ENCODE measurements at places on chromosomes 12 and 14.

DNA sequence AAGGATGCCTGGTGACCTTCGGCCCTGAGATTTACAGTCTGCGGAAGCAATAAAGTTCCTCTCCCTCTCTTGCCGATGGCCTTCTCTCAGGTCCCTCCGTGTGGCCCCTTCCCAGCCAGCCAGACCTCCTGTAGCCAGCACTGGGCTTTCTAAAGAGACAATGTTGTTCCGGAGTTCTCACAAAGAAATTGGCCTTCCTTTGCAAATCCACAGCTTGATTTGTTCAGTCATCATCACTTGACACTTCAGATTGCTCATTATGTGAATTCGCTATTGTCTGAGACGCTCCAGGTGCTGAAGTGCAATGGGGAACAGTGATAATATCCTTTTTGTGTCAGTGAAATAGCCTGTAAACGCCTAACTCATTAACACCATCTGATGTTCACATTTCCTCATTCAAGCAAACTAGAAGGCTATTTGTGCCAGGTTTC lies 43.7 kb upstream of the GPHB5 start:
- peak; percentile 55 for DNase-seq

GRCh38 chr14:94619297-94619696 lies 7.1 kb downstream of the SERPINA3 start:
- no peak for DNase-seq

DNA sequence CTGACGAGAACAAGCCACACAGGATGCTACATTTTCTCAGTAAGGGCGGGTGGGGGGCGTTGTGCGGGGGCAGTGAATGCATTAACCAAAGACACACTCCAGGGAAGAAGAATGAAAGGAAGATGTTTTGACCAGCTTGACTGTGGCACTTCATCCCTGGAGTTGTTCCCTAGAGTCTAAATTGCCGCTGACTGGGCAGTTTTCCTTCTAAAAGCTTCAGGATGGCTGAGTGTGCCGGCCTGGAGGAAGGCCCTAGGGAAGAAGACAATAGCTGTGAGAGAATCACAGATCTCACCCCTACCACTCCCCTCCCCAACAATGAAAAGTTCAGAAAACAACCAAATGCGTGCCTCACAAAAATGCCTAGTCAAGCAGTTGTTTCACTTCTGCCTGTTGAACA lies 67.2 kb downstream of the NKX2-1 start:
- DNase-seq = no peak

- no peak for DNase-seq
Measured at GRCh38 chr12:117970334-117970733, 1.5 kb upstream of the KSR2 start.

DNA sequence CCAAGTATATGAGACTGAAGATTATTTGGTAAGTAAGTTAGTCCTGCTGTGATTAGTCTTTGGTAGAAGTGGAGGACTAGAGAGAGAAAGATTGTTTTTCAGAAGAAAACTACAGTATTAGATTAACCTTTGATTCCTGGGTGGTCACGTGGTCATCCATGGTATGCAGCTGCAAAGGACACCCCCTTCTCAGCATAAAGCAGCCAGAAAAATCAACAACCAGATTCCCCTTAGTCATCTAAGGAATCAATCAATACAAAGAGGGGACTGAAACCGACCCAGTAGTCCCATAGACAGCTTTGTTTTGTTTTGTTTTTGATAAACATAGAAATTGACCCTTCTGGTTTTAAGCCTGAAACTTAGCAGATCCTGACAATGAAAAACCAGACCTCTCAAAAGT lies 30.3 kb upstream of the MDGA2 start:
- DNase-seq = no peak

DNA sequence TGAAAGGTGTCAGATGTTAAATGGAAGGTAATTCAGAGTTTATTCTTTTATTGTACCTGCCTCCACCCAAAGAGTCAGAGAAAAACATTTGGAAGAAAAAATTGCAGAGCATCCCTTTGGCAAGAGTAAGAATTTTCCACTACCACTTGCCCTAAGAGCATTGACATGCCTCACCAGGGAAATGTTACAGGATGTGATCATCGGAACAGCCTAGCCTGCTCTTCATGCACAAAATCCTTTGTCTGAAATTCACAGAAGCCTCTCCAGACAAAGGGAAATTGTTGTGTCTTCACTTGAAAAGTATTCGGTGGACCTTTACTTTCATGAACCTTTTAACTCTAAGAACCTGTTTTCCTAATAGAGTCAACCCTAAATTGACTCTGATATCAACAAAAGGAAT lies 36.9 kb downstream of the ATP2A2 start:
- no peak for DNase-seq

DNA sequence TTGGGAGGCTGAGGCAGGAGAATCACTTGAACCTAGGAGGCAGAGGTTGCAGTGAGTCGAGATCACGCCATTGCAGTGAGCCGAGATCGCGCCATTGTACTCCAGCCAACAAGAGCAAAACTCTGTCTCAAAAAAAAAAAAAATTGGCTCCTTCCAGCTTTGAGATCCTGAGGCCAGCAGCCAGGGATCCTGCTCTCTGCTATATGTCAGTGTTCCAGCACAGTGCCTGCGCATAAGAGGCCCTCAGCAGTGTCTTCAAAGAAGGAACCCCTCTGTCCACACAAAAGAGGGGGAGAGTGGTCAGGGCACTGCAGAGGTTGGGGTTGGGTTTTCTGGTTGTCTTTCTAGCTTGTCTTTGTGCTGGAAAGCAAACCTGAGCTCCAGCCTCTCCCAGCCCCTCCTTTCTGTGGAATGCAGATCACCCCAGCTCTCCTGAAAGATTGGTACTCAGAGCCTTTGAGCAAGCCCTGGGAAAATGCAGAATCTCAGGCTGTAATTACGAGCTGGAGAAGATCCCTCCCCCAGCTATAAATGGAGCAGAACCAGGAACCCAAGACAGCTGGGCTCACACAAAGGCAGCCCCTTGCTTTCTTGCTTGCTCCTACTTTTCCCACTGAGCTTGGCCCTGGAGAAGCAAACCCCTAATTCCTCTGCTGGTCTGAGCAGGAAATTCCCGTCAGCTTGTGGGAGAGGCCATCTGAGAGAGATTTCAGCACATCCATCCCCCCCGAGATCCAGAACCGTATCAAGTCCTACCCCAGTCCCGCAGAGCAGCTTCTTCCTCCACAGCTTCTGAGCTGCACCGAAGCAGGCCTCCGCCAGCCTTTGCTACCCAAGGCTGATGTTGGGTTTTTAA lies 205.7 kb downstream of the ZFP36L1 start:
- DNase-seq = no peak

- no peak for DNase-seq
Measured at GRCh38 chr12:104182621-104183378, 32.8 kb upstream of the TXNRD1 start.

GRCh38 chr14:20667957-20668356 lies 16.4 kb upstream of the RNASE4 start:
- no peak for DNase-seq

GRCh38 chr12:106345746-106346145 lies 11.8 kb upstream of the POLR3B start:
- no peak for DNase-seq

DNA sequence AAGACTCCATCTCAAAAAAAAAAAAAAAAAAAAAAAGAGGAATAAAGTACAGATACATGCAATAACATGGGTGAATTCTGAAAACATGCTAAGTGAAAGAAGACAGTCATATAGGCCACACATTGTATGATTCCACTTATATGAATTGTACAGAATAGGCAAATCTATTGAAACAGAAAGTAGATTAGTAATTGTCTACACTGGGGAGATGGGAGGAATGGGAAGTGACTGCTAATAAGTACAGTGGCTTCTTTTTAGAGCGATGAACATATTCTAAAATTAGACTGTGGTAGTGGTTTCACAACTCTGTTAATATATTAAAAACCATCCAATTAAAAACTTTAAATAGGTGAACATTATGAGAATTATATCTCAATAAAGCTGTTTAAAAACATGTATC lies 74.4 kb downstream of the ANKS1B start:
- DNase-seq = no peak

GRCh38 chr14:38989922-38990546 lies 113.0 kb downstream of the SEC23A start:
- no peak for DNase-seq

- DNase-seq = no peak
Measured at GRCh38 chr14:104585966-104586697, 6.6 kb downstream of the C14orf180 start.

- DNase-seq = no peak
Measured at GRCh38 chr14:56036353-56036752, 81.9 kb upstream of the PELI2 start.

- DNase-seq = no peak
Measured at GRCh38 chr12:72089678-72090077, 151.0 kb downstream of the TPH2 start.

DNA sequence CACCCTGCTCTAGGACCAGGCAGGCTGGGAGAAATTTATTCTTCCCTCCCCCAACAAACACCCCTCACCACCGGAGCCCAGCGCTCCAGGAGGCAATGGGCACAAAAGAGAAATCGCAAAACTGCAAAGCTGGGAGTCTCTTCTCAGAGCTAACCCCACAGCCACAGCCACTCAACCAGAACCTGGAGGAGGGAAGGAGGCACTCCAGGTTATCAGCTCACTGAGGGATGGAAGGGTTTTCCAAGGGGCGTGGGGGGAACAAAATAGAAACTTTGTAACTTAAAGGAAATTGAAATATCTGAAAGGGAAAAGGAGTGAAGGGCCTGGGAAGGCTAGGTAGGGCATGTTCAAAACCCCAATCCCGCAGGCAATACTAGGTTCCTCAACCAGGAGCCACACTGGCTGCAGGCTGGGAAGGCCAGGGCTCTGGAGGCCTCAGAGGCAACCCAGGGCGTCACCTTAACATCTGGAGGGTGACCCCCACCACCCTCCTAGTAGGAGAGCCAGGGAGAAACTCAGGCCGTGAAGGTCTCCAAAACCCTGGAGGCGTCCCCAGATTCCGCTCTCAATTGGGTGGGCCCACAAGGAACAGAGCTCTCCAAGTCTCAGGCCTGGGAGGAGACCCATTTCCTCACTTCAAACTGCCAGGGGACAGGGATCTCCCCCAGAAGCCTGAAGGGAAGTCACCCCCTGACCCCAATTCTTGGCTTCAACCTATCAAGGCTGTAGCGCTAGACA lies 3.2 kb downstream of the KDM2B start:
- DNase-seq = no peak

- DNase-seq = no peak
Measured at GRCh38 chr12:52355176-52355575, 12.1 kb downstream of the KRT85 start.

DNA sequence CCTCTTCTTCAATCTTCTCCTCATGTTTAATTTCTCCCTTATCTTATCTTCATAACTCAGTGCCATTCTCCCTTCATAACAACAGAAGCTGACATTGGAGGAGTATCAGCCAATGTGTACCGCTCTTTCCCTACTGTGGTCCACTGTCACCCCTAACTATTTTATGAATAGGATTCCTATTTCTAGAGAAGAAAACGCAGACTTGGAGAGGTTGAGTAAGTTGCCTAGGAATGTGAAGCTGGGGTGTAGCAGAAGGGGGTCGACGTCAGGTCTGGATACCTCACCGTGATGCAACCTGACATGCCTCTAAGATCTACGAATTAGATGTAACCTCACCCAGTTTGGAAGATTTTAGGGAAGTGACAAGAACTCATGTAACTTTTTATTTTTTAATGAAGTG lies 17.1 kb downstream of the LMO3 start:
- no peak for DNase-seq

DNA sequence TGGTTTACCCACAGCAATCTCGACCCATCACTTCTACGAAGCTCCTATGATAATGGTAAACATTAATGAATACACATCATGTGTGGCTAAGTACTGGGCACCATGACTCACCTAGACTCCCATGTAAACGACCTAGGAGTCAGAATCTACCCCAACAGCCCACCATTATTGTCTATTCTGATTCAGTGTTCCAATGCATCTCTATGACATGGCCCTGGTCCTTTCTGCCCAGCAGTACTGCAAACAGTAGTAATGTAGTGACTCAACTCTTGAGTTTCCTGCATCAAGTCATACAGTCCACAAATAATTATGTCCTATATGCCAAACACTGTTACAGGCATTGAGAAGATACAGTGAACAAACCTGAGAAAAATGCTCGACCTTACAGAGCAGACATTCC lies 14.6 kb downstream of the GTF2A1 start:
- no peak for DNase-seq

GRCh38 chr14:99325591-99325990 lies 53.6 kb upstream of the BCL11B start:
- no peak for DNase-seq

- DNase-seq = no peak
Measured at GRCh38 chr12:80504389-80505163, 60.5 kb downstream of the PTPRQ start.

GRCh38 chr12:114703060-114703493 lies 19.1 kb upstream of the TBX3 start:
- no peak for DNase-seq

DNA sequence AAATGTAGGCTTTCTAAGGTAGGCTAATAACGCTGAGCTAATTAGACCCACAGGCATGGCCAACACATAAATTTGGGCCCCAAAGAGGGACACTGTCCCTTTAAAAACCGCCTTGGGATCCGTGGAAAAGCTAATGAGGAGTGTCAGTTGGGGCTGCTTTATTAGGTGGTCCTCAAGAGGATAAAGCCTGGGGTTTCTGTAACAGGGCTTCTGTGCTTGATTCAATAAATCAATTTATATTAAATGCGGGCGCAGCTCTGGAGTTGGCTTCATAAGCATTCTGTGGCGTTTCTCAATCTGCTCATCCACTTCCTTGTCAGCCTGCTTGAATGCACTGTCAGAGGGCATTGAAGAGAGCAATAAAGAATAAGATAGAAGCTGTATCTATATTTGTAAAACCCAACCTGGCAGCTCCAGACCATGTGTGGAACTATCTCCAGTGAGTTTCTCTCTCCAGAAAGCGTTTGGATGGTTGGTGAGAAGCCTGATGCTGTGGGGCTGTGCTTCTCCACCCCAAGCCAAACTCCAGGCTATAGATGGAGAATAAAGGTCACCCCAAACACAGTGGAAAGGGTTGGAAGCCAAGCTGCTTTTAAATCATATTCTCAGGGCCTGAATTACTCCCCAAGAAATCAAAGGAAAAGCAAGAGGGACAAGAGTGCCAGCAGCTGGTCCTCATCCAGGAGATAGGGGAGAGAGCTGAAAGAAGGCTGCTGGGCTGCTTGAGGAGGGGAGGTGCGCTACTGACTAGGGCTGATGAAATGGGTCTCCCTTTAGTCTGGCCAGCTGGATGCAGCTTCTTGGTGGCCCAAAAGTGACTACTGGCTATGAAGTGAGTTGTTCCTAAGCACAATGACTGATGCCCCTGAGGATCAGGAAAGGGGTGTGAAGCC lies 222.0 kb downstream of the PPM1H start:
- no peak for DNase-seq

DNA sequence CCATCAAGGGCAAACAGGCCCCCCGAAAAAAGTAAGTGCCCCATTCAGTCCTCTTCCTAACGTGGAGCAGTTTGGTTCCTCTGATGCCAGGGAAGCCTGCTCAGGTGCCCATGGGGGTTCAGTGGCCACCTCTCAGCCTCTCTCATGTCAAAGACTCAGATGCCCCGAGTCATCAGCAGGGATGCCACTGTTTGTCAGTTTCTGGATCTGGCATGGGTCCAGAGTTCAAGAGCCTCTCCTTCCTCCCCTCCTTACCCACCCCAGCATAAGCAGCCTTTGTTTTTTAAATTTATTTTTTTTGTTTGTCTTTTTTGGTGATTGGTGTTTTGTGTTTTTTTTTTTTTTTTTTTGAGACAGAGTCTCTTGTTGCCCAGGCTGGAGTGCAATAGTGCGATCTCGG lies 11.3 kb downstream of the KMT5A start:
- no peak for DNase-seq

GRCh38 chr14:97177016-97177415 lies 379.8 kb downstream of the VRK1 start:
- no peak for DNase-seq
